Fibroblast of the conjunctiva (primary cell): ENCODE measurements at places on chromosomes 11 and 22.

DNA sequence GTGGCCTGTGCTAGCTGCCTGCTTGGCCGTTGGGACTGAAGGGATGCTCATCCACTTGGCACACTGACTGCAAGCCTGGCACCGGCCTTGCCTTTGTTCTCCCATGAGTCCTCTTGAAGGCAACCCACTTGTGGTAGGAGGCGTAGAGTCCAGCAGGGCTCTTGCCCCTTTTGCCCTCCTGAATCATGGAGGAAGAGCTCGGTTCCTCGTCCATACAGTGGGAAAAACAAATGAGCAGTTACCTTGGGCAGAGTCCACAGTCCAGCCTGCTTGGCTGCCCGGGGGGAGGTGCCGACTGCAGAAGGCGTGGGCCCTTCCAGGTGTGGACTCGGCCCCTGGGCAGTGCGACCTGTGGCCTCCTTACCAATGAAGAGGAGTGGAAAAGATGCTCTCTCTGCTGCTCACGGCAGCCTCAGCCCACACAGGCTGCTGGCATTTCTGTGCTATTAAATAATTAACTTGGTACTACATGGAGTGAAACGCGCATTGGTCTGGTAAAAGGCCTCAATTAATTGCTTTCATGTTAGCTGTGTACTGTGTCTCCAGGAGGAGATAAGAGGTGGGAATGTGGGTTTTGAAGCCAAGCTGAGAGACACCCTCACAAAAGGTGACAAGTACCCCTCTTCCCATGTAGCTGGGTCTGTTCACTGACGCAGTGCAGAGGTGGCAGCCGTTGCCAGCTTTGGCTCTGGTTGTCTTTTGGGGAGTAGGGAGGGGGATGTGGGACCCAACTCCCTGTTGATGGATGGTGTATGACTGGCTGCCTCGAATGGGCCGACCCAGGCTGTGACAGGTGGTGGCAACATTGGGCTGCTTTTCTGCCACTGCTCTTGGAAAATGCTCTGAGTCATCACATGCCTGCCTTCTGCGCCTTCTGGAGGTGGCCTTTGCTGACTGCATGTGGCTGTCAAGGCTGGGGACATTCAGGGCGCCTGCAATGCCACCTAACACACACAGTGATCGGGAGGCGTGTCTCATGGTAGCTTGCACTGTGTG lies 26.8 kb upstream of the B3GAT1 start:
- DNase-seq: no peak

GRCh38 chr11:75066061-75066460 lies 30.6 kb downstream of the OR2AT4 start:
- no peak for DNase-seq

- DNase-seq: no peak
Measured at GRCh38 chr22:19067696-19068348, 54.4 kb downstream of the DGCR2 start.

- DNase-seq: no peak
Measured at GRCh38 chr11:134332189-134332631, 422 bp downstream of the GLB1L2 start.

- DNase-seq: no peak
Measured at GRCh38 chr11:44221456-44221855, 88.5 kb downstream of the ALX4 start.

DNA sequence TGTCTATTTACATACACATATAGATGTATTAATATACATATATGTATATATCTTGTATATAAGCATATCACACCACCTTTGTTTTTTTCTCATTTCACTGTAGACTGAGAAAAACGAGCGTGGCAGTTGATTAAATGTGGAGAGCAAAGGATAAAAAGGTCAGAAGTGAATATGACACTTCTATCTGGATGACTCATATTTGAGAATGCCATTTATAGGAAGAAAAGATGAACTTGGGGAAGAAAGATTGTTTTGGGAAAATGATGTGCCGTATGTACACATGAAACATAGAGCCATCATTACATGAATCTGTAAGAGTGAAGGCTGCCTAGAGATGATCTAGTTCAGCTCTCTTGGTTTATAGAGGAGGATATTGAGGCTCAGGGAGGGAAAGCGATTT lies 28.7 kb downstream of the AMOTL1 start:
- no peak for DNase-seq

DNA sequence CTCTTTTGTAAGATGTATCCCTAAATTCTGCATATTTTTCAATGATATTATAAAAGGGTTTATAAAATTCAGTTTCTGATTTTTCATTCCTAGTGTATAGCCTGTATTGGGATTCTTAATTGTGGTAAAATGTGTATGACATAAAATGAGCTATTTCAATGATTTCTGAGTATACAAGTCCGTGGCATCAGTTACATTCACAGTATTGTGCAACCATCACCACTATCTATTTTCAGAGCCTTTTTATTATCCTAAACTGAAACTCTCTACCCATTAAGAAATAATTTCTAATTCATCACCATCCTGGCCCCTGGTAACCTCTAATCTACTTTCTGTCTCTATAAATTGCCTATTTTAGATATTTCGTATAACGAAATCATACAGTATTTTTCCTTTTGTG lies 39.8 kb downstream of the EIF3F start:
- DNase-seq: no peak

- peak; percentile 51 for DNase-seq
Measured at GRCh38 chr11:28529540-28530410, 421.6 kb downstream of the METTL15 start.

GRCh38 chr11:117000014-117000737 lies 98.1 kb downstream of the SIK3 start:
- DNase-seq: no peak
